ENCODE measurements at places on chromosomes 11 and 22.

GRCh38 chr11:27116684-27117083 is 76.1 kb downstream of the BBOX1 start:
- DNase-seq, result peak; percentile 57

GRCh38 chr22:17257121-17258001 is 38.1 kb upstream of the ADA2 start:
- DNase-seq, result no peak

DNA sequence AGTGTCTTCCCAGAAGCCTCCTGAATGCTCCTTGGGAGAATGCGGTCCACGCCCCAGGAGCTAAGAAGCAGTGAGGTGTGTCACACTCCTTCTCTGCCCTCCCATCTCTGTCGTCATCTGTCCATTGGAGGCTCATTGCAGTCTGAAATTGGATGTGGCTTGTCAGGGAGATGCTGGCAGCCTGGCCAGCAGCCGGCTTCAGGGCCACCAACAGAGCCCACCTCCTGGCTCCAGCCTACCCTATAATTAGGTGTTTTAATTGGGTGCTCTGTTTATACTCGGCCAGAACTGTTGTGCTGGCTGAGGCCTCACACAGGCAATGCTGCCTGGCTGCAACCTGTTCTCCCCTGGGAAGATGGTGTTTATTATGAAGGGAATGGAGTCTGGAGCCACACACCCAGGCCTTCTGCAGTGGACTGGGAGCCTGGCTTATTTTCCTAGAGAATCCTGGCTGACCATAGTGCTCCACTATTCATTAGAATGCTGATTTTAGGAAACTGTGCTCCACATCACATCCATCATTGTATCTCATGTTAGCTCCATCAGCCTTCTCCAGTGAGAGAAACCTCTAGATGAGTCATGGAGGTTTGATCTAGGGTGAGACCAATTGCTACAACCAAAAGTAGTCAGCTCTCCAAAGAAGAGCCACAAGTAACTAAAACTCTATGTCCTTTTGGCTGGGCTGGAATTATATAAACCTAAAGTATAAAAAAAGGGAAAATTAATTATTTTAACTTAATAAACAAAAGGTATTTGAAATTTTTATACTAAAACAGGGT is 86.8 kb upstream of the CRTAM start:
- DNase-seq, result peak; percentile 49

DNA sequence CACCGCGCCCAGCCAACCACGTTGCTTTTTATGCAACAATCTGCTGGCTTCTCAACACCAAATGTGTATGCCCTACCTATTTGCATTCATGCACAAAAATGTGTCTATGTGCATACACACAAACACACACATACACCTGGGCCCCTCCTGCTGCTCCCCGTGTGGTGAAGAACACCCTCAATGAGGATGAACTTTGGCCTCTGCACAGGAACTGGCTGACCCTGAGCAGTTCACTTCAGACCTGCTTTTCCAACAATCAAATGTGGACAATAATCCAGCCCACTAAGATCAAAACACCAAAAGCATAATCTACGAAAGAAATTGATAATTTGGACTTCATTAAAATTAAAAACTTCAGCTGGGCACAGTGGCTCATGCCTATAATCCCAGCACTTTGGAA is 25.3 kb upstream of the SLC35C1 start:
- DNase-seq, result no peak

DNA sequence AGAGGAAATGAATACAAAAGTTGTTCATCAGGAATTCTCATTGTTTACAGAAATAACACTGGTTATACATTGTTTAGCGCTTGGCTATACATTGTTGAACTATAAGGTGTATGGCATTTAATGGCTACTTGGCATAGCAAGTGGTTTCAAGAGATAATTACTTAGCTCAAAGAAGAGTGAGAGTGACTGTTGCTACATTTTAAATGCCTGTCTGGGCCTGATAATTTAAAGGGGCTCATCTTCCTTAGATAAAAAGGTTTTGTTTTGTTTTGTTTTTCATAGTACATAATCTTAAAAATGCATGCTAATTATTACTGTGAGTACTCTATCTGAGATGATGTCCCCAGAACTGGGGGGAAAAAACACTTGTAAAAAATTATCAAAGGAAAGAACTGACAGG is 1.5 kb upstream of the SMPD1 start:
- no peak for DNase-seq

DNA sequence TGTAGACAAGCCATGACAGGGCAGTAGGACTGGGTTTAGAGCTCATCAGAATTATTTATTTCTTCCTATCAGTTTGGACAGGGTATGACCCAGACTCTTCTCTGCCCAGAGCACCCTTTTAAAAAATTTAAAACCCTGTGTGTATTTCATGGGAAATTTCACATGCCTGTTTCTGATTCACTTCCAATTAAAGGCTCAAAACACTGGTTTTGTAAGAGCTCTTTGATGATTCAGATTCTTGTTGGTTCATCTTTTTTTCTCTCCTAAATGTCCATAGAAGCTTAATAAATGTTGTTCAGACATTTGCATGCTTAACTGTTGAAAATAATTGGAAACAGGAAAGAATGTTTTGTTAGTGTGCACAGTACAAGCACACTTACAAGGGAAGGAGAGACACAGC is 13.8 kb downstream of the FLI1 start:
- peak; percentile 75 for DNase-seq

DNA sequence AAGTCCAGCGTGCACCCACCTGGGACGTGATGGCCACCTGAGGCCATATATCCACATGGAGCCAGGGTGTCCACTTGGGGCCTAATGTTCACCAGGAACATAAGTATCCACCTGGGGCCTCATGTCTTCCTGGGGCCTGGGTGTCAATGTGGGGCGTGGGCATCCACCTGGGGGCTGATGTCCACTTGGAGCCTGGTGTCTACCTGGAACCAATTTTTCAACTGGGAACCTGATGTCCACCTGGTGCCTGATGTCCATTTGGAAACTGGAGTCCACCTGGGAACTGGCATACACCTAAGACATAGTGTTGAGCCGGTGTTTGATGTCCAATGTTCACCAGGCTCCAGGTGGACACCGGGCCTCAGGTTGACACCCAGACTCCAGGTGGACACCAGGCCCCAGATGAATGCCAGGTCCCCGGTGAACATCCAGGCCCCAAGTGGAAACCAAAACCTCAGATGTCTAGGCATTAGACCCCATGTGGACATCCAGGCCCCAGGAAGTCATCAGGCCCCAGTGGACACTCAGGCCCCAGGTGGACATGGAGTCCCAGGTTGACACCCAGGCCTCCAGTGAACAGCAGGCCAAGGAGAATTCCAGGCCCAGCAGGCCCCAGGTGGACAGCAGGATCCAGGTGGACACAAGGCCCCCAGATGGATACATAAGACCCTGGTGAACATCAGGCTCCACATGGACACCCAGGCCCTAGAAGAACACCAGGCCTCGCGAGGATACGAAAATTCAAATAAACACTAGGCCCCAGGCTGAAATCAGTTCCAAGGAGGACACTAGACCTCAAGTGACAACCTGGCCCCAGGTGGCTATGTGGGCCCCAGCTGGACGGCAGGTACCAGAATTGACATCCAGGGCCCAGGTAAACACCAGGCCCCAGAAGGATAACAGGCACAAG is 56.0 kb upstream of the SEPTIN5 start:
- no peak for DNase-seq

GRCh38 chr11:62108971-62109404 is 14.8 kb upstream of the INCENP start:
- DNase-seq, result peak; percentile 64

GRCh38 chr22:33766091-33766490 is 154.2 kb downstream of the LARGE1 start:
- DNase-seq, result no peak

DNA sequence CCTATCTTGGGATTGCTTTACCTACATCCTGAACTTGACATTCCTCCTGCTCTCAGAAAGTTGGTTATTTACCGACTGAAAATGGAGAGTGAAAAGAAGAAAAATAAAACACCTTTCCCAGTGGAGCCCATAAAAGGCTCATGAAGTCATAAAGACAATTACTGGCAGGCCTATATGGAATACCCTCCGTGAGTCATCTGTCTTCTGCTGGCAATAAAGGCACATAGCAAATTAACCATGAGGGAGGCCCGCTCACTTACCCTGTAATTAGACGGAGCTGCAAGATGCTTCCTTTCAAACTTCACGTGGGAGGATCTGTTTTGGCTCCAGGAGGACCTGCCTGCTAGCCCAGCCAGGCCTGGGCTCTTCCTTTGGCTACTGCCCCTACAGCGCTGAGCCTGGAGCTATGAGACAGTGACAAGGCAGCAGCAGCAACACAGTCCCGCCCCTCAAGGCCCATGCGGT is 540.4 kb downstream of the BUD13 start:
- DNase-seq, result no peak

DNA sequence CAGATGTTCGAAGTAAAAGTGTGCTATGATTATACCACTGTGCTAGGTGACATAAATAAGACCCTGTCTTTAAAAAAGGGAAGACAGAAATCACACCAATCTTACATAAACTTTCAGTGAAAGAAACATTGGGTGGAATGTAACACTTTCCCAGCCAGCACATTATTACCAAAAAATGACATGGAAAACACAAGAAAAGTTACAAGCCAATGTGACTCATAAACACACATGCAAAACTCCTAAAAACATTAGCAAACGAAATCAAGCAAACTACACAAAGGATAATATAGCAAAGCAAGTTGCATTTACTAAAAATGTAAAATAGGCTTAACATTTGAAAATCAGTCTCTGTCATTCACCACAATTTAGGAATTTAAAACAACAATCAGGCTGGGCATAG is 47.0 kb downstream of the SBF2 start:
- no peak for DNase-seq

DNA sequence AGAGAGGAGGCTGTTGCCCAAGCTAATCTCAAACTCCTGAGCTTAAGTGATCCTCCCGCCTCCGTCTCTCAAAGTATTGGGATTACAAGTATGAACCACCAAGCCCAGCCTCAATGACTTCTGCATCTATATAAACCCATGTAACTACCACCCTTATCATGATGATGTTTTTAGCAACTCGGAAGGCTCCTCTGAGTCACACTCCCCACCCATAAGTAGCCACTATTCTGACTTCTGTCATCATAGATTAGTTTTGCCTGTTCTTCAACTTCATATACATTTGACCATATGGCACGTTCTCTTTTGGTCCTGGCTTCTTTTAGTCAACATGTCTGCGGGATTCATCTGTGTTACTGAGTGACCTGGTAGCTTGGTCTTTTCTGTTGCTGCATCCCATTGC is 6.4 kb upstream of the FOSL1 start:
- no peak for DNase-seq

- DNase-seq, result no peak
These were observed 199.0 kb downstream of the BRD1 start for GRCh38 chr22:49628391-49629260.

- DNase-seq, result peak; percentile 28
These were observed 21.3 kb downstream of the GRIK4 start for GRCh38 chr11:120532832-120533196.

DNA sequence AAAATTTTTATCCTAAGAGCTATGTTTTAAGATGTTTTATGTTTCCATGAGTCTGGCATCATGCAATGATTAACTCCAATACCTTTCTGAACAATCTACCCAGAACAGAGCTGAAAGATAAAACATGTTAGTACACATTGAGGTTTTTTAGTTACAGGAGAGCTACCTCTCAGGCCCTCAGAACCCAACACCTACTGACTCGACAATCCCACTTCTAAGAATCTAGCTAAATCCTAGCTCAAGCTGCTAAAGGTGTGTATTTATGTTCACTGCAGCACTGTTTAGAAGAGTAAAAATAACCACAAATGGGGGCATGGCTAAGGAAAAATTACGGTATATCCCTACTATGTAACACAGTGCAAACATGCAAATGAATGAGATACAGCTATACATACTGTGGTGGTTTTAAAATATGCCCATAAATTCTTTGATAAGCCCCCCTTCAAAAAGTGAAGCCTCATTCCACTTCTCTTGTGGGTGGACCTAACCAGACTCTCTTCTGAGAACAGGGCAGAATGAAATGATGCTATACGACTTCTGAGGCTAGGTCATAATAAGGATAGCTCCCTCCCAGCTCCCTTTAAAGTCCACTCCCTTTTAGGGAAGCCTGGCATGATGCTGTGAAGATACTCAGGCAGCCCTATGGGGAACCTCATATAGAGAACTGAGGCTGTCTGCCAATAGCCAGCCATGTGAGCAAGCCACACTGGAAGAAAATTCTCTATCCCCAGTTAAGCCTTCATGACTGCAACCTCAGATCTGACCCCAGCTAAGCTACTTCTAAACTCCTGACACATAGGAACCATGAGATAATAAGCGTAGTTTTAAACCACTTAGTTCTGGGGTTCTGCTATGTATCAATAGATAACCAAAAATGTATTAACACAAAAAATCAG is 29.5 kb downstream of the TMEM123 start:
- no peak for DNase-seq

DNA sequence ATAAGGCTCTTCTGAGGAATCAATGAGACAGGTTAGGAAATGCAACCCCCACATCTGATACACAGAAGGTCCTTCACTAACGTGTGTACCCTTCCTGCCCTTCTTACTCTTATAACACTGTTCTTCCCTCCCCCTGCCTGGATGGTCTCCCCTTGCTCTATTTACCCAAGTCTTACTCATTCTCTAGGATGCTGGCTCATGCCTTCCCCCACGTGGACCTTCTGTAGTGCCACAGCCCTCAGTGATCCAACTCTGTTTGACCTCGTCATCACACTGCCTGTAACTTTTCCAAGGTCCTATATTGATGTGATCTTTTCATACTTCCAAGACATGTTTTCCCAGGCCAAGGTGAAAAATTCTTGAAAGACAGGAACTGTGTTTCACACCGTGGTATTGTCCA is 79.8 kb downstream of the C11orf58 start:
- DNase-seq, result no peak

DNA sequence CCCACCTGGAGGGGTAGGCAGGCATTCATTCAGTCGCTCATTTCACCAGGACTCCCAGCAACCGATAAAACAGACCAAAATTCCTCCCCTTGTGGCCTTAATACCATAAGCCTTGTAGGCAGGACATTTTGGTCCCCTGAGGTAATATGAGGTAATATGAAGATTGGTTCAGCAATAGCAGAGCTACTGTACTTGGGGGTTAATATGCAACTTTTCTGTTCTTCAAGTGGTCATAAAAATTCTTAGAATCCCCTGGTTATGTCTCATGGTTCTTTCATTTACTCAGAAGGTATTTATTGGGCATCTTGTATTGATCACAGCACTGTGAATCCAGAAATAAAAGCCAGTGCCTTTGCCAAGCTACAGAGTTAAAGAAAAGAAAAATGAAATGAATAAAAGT is 29.8 kb downstream of the SHISA8 start:
- DNase-seq, result no peak

DNA sequence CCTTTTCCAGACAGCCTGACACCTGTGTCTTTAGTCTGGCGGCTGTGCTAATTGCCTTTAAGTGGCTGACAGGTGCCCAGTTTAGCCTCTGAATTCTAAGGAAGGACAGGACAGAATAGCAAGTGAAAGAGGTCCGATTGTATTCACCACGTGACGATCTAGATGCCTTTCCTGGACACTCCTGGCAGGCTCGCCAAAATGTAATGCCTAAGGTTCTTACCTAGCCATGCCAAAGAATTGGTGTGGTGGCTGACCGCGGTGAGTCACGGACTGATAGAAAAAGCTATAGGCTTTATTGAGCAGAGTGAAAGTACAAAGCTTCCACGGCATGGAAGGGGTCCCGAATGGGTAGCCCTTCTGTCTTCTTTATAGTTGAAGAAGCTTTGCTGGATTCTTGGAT is 26.7 kb downstream of the ANKRD42 start:
- no peak for DNase-seq

GRCh38 chr11:98559961-98560360 is 460.8 kb upstream of the CNTN5 start:
- DNase-seq, result no peak
